ENCODE measurements at places on chromosomes 5 and 9.

GRCh38 chr5:177300236-177300880 lies 3.2 kb downstream of the RAB24 start:
- no peak for DNase-seq

DNA sequence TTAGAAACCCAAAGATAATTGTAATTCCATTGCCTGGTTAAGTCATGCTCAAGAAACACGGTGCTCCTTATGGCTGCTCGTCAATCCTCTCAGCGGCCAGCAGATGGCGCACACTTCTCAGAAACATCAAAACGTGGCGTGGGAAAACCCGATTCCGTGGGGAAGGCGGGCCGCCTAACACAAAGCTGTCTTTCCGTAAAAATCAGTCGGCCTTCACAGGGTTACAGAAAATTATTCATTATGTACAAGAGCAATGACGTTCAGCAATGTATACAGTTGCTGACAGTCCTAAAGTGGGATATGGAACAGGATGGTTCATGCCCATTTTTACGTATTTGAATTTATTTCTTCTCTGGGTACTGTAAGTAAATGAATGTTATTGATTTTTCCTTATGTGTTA lies 83.5 kb downstream of the PDE4D start:
- peak; percentile 4 for DNase-seq

DNA sequence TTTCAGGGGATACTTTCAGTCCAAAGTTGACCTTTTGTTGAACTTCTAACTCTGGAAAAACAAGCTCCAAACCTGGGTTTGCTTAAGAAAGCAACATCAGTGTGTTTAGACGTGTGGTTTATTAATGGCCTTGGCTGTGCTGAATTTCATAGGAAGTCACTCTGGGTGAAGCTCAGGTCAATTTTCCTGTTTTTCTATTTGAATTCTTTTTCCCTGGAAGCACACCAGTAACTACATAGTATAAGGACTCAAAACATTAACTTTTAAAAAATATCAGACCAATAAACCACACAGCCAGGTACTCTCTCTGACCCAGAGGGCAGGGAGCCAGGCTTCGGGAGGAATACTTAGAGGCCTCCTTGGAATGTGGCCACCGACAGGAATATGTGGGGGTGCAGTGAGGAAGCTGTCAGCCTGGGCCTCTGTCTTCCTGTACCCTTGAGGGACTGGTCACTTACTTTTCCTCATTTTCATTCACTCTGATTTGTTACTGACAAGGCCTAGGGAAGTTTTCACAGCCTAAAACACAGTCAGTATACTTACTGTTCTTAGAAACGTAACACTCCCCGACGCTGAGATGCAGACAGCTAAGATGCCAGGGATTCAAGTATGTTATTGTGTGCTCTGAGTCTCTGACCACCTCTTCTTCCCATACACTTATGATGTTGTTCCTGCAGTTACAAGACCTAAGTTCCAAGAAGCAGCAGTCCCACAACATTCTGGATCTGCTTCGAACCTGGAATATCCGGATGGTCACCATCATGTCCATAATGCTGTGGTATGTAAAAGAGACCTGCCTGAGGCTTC lies 18.9 kb downstream of the SLC22A5 start:
- DNase-seq: no peak

DNA sequence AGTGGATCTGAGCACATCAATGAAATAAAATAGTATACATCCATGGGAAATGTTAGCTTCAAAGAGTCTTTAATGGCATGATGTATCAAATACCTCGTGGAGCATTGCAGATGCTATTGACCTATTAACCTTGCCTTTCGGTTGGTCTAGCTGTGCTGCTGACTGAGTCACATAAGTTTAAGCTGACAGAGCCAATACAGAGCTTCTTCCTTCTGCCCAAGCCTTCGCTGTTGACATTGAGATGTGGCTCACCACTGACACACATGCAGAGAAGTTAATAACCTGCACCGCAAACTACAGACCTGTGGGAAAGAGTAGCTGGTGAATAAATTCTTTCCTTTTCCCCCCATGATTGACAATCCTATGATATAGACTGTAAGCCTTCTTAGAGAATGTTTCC lies 78.2 kb downstream of the LURAP1L start:
- no peak for DNase-seq

- no peak for DNase-seq
These were observed 19.3 kb upstream of the CDKN2B start for GRCh38 chr9:22028394-22028793.

DNA sequence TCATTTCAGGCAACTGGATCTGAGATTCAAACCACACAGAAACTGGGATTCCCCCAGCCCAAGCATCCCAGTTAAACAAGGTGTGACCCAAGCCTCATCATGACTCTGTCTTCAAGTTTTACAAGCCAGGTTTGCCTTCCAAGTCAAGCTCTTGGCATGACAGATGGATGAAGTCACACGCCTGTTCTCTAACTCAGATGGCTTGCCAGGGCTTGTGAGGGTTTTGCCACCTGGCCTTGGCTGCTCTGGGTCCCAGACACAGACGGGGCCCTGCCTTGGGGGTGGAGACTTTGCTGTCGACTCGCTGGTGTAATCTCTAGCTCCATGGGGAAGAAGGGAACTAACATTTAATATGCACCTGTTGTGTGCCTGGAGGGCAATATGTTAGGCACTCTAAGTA lies 95.8 kb upstream of the RARS1 start:
- DNase-seq: no peak

- DNase-seq: no peak
These were observed 312.0 kb upstream of the MSX2 start for GRCh38 chr5:174412374-174412773.

DNA sequence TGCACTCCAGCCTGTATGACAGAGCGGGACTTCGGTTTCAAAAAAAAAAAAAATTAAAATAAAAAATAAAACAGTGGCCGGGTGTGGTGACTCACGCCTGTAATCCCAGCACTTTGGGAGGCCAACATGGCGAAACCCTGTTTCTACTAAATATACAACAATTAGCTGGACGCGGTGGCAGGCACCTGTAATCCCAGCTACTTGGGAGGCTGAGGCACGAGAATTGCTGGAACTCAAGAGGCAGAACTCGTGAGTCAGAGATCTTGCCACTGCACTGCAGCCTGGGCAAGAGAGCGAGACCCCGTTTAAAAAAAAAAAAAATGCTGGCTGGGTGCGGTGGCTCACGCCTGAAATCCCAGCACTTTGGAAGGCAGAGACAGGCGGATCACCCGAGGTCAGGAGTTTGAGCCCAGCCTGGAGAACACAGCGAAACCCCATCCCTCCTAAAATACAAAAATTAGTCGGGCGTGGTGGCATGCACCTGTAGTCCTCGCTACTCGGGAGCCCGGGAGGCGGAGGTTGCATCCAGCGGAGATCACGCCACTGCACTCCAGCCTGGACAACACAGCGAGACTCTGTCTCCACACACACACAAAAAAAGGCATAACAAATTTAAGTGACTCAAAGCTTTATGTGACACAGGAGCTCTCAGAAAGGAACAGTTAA lies 1.5 kb upstream of the NPM1 start:
- no peak for DNase-seq

GRCh38 chr9:96163161-96163560 lies 138.8 kb downstream of the HSD17B3 start:
- DNase-seq: no peak

Measured in NCI-H187 (cell line).